ENCODE measurements at places on chromosomes 16 and 17.

DNA sequence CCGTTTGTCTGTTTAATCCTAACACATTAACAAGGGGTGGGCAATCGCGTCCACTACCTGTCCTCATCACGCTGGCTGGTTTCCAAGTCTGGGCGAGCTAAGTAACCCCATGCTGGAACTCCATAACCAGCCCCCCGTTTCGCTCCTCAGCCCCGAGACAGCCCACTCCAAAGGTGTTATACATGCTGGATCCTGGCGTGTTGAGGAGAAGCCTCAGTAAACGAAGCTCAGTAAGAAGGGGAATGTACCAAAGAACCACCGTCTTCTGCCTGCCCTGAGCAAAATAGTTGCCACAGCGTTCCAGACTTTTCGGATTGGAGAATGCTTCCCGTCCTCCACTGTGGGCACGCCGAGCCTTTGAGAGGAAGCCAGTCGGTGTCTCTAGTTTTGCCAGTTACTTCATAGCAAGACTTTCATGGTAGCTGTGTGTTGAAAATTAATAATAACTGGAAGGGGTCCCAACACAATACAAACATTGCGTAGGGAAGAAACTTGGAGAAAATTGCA lies 16.1 kb upstream of the C17orf78 start:
- no peaks in the 10 kb centered on the region for H3K27me3 ChIP-seq
- no peaks in the 10 kb centered on the region for H3K4me1 ChIP-seq
- no peaks in the 10 kb centered on the region for H3K36me3 ChIP-seq
- peak overlapping the region; percentile 85 for H3K27ac ChIP-seq
- H3K4me3 ChIP-seq = peak overlapping the region; percentile 63

GRCh38 chr16:82917886-82918595 lies 291.3 kb downstream of the CDH13 start:
- H3K27ac ChIP-seq = no peak overlapping the region
- H3K4me3 ChIP-seq = no peak overlapping the region
- DNase-seq = no peak
- H3K4me1 ChIP-seq = no peaks in the 10 kb centered on the region
- no peaks in the 10 kb centered on the region for H3K36me3 ChIP-seq
- H3K27me3 ChIP-seq = no peaks in the 10 kb centered on the region

GRCh38 chr16:70391881-70392481 lies 45.3 kb downstream of the DDX19A start:
- H3K27ac ChIP-seq = no peak overlapping the region
- H3K27me3 ChIP-seq = no peaks in the 10 kb centered on the region
- H3K4me3 ChIP-seq = no peak overlapping the region
- no peaks in the 10 kb centered on the region for H3K36me3 ChIP-seq

DNA sequence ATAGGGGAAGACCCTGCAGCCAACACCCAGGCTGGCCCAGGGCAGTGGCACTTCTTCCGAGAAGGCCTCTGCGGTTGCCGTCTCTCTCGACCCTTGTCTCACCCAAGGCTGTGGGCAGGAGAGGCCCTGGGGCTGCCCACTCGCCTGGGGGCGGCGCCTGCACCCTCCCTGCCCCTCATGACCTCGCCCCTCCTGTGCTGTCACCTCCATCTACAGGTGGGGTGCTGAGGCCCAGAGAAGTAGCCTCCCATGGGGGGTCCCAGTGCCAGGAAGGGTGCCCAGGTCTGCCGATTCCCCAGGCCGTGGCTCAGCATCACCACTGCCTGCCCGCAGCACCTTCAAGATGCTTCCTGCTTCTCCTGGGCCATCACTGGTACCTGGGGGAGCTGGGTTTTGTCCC lies 992 bp downstream of the NLRC3 start:
- no peaks in the 10 kb centered on the region for H3K27me3 ChIP-seq
- no peak overlapping the region for H3K4me3 ChIP-seq
- H3K36me3 ChIP-seq = no peaks in the 10 kb centered on the region

DNA sequence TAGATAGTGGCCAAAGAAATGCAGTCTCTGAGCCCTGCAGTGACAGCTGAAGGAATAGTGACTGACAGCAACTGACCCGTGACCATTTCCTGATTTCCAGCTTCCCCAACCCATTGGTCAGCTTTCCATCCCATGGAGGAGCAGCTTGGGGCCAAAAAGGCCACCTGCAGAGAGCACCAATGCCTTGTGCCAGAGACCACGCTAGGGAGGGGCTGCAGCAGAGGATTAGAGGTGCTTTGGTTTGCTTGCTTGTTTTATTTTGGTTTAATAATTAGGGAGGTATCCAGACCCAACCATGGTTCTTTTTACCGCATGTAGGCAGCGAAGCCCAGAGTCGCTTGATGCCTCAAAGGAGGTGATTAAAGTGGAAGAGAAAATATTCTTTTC lies 61.3 kb upstream of the SIAH1 start:
- H3K27me3 ChIP-seq = no peaks in the 10 kb centered on the region
- H3K36me3 ChIP-seq = no peaks in the 10 kb centered on the region
- H3K4me3 ChIP-seq = no peak overlapping the region
- H3K4me1 ChIP-seq = no peaks in the 10 kb centered on the region
- no peak overlapping the region for H3K27ac ChIP-seq

DNA sequence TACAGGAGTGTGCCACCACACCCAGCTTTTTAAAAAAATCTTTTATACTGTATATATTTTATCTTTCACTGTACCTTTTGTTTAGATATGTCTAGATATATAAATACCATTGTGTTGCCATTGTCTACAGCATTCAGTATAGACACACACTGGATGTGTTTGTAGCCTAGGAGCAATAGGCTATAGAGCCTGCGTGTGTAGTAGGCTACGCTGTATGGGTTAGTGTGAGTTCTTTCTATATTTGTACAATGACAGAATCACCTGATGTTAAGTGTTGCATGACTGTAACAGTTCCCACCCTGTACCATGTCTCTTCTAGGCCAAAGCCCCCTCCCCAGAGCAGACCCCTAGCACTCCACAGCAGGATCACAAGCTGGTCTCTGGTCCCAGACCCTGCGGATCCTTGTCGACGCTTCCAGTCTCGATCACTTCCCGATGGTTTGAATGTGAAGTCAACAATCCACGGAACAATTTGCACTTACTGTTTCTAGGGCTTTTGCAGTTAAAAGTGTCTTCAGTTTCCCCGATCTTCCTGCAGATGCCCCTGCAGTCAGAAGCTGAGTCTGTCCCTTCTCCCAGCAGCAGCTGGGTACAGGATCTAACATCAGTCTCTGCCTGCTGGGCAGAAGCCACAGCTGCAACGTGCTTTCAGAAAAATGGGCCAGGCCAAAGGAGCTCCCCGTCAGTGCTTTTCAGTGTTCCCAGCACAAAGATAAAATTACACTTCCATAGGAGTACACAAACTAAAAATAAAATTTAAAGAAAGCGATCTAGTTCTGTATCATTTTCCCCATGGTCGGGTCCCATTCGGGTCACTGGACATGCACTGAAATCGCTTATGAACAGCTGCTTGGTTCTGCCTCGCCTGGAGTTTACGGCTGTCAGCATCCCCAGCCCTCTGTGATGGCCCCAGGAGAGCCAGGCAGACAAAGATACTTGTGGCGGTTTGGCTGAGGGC lies 35.4 kb downstream of the ADAM11 start:
- no peaks in the 10 kb centered on the region for H3K27me3 ChIP-seq
- H3K36me3 ChIP-seq = no peaks in the 10 kb centered on the region

- no peak for DNase-seq
- no peak overlapping the region for H3K4me3 ChIP-seq
- no peak overlapping the region for H3K27ac ChIP-seq
- H3K27me3 ChIP-seq = no peaks in the 10 kb centered on the region
- H3K36me3 ChIP-seq = no peaks in the 10 kb centered on the region
- H3K4me1 ChIP-seq = no peaks in the 10 kb centered on the region
These were observed 40.4 kb downstream of the WSCD1 start for GRCh38 chr17:6110592-6110991.

DNA sequence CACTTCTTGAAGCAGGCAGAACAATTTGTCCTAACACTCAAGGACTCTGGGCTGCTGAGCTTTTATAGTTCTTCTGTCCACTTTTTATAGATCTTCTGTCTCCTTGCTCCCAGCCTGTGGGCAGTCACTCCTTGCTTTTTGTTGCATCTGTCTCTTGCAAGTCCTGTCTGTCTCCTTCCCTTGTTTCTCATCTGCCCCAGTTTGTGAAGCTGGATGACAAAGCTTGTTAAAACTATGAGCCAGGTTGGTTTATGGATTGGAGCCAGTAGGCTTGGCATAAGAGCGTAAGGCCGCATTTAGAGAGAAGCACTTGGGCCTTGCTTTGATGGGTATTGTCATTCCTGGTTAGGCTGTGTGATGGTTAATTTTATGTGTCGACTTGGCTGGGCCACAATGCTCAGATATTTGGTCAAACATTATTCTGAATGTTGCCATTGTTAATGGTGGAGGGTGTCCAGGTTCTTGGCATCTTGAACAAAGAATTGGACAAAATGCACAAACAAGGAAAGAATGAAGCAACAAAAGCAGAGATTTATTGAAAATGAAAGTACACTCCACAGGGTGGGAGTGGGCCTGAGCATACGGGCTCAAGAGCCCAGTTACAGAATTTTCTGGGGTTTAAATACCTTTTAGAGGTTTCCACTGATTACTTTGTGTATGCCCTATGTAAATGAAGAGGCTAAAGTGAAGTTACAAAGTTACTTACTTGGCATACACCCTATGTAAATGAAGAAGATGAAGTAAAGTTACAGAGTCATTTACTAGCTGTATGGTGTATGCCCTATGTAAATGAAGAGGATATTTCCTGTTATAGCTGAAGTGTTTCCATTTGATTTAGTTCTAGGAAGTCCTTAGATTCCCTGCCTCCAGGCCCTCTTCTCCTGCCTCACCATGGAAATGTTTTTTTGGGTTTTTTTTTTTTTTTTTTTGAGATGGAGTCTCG lies 8.0 kb upstream of the CPPED1 start:
- no peaks in the 10 kb centered on the region for H3K27me3 ChIP-seq
- H3K36me3 ChIP-seq = no peaks in the 10 kb centered on the region
- no peaks in the 10 kb centered on the region for H3K4me1 ChIP-seq
- no peak for DNase-seq

DNA sequence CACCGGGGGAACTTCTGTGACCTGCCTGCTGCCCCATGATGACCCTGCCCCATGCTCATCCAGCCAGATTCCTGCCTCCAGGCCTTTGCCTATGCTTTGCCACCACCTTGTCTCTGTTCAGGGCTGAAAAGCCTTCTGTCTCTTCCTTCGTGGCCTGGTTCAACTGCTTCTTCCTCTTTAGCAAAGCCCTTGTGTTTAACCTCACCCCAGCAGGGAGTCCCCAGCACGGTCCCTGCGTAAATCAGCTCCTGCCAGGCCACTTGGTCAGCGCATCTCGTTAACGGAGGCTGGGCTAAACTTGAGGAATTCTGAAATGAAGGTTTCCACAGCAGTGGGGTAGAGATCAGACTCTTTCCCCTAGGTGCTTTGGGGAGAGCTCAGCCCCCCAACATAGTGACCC lies 16.1 kb upstream of the KCNJ12 start:
- H3K36me3 ChIP-seq = no peaks in the 10 kb centered on the region
- H3K27ac ChIP-seq = no peak overlapping the region
- DNase-seq = no peak

DNA sequence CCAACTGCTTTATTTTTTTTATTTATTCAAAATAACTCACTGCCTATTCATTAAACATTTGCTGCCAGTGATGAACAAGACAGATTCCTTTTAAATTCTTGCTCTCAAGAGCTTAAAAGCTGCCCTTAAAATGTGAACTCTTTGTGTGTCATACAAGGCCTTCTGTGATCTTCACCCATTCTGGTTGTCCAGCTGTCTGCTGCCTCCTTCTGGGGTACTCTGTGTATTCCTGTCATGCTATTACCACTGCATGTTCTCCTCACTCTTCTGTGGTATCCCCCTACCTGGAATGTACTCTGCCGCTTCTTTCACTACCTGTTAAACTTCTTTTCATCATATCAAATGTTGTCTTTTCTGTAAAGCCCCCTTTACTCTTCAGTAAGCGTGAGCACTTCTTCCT lies 165.8 kb downstream of the CHD9 start:
- no peaks in the 10 kb centered on the region for H3K36me3 ChIP-seq
- H3K4me1 ChIP-seq = peaks cover 10% of the 10 kb centered on the region
- no peaks in the 10 kb centered on the region for H3K27me3 ChIP-seq

DNA sequence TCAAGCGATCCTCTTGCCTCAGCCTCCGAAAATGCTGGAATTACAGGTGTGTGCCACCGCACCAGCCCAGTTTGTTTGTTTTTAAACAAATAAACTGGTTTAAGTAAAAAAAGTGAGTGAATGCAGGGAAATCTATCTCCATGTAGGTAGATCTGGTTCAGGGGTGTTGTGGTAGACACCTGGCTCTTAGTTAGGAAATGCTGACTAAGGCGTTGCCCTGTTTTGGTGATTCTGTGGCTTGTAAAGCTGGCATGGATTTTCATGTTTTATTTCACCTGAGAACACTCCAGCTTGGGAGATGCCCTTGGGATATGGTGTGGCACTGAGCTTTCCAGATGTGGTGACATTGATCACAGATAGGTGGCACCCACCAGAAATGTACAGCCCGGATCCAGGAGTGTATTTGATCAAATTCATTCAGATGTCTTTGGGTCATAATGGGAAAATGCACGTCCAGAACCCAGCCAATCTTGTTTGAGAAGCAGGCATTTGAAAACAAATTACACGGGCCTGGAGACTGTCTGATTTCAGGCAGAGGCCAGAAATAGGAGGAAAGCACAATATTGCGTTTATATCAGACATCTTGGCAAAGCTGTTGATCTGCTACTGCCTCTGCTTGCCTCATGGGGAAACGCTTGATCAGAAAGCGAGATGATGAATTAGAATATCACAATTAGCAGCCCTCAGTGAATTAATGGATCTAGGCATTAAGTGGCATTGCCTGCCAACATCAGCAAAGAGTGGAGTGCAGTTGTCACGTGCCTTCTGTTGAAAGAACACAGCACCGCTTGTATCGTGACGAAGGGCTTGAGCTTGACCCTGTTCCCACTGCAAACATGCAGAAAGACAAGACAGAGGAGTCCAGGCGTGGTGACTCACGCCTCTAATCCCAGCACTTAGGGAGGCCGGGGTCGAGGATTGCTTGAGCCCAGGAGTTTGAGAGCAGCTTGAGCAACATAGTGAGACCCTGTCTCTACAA lies 7.3 kb upstream of the IL34 start:
- no peaks in the 10 kb centered on the region for H3K36me3 ChIP-seq
- H3K4me3 ChIP-seq = no peak overlapping the region
- H3K27ac ChIP-seq = peak overlapping the region; percentile 40
- H3K4me1 ChIP-seq = no peaks in the 10 kb centered on the region

- H3K4me3 ChIP-seq = no peak overlapping the region
- H3K4me1 ChIP-seq = no peaks in the 10 kb centered on the region
- no peaks in the 10 kb centered on the region for H3K27me3 ChIP-seq
- no peak overlapping the region for H3K27ac ChIP-seq
These were observed 8.6 kb upstream of the ACSF3 start for GRCh38 chr16:89084814-89085612.

DNA sequence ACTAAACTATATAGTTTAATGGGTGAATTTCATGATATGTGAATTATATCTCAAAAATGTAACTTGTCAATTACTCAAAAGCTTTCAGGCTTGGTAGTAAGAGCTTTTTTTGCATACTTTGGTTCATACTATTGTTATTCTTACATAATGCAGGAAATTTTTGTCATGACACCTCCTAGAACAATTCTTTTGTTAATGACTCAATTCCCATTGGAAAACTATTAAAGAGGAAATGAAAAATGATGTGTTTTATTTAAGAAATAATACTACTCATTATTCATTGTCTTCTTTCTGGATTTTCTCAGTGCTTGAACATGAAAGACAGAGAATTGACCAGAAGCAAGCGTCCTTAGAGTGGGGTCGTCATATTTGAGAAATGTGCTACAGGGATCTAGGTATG lies 196.4 kb upstream of the KCNJ16 start:
- H3K27me3 ChIP-seq = no peaks in the 10 kb centered on the region
- DNase-seq = no peak
- H3K4me1 ChIP-seq = no peaks in the 10 kb centered on the region
- H3K4me3 ChIP-seq = no peak overlapping the region
- no peak overlapping the region for H3K27ac ChIP-seq

- peak overlapping the region; percentile 100 for H3K27ac ChIP-seq
- H3K4me1 ChIP-seq = peaks cover 7% of the 10 kb centered on the region
- H3K36me3 ChIP-seq = no peaks in the 10 kb centered on the region
- H3K27me3 ChIP-seq = no peaks in the 10 kb centered on the region
- H3K4me3 ChIP-seq = peak overlapping the region; percentile 89
These were observed 1.9 kb upstream of the PER1 start for GRCh38 chr17:8153957-8154607.
